ENCODE measurements at places on chromosomes 6 and 20.

DNA sequence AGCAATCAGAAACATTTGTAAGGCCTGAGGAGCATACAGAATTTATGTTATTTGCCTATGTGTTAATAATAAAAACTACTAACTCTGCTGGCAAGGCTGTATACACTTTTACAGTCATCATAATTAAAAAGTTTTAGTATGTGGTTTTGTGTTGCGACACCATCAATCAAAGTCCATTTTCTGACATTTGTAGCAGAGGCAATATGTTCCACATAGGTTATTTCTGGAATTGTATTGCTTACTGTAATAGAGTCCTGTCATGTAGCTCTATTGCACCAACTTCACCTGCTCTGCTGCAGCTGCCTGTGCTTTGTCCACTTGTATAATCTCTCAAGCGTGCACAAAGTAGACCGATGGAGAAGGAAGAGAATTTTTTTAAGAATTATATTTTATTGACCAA lies 501.8 kb downstream of the HACE1 start:
- DNase-seq, result no peak

- no peak for DNase-seq
Measured at GRCh38 chr6:120395330-120395729, 939.0 kb downstream of the TBC1D32 start.

DNA sequence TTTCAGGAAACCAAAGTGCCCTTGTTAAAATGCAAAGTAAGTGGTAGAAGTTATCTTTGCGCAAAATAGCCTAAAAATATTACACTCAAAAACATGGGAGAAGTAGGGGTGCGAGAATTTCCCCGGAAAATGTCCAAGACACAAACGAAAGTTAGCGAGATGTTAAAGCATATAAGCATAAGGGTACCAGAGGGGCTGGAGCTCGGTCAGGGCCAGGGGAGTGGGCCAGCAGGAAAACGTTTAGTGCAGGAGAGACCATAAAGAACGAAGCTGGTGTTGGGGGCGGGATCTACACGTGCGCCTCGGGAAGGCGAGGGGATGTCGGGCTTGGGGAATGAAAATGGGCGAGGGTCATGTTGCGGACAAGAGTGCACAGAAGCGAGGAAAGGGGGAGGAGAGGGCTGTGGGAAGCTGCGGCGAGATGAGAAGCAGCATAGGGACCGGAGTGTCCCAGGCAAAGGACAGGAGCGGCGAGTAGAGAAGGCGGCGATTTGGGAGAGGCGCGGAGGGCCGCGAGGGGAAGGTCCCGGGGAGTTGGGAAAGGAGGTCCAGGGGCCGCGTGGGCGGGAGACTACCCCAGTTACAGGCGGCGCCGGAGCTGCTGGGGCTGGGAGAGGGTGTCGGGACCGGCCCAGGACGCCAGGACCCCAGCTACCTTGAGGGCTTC lies 600 bp downstream of the XPO5 start:
- no peak for DNase-seq

DNA sequence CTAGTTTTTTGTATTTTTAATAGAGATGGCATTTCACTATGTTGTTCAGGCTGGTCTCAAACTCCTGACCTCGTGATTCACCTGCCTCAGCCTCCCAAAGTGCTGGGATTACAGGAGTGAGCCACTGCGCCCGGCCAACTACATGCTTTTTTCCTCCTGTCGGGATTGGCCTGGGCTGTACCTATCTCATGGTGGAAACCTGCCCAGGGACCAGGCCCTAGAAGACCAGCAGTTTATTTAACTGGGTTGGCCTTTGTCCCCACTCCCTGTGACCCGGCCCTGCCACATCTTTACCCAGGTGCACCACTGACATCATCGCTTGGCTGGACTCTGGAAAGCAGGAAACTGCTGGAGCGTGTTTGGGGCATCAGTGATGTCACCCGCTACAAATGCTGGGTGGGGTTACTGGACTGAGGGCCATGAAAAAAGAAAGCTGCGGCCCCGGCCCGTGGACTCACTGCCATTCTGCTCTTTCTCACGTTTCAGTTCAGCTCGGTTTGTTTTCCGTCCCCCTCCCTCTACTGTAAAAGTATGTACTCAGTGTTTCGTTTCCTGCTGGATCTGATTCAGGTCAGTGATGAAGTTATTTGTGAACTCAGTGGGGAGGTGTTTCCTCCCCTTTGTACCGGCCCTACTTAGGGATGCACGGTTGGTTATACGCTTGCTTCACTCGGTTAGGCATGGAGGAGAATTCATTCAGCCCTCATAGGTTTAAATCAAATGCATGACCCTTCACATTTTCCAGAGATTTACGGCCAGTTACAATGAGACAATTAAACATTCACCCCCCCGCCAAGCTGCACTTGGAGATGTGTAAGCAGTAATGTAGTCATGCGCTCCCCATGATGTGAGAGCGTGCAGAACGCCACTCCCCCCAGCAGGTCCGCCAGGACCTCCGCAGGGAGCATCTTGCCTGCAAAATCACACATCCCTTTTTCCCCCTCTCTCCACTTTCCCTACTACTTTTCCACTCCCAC lies 179.3 kb downstream of the MTHFD1L start:
- DNase-seq, result no peak

DNA sequence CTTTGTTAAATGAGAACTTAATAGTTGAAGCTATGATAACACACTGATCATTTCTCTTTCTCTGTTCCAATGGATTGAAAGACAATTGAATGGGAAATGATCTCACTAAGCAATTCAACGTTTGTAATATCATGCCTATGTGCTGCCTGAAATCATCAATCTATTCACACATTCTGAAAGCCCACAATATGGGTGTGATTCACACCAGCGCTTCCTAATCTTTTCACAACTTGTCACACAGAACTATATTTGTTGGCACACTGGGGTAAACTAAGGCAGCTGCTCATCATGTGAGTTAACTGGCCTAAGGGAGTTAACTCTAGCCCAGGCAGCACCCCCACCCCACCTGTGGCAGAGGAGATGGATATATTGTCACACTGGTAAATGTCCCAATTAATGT lies 37.1 kb upstream of the UTRN start:
- no peak for DNase-seq

- DNase-seq, result no peak
Measured at GRCh38 chr6:9515633-9516606, 899.0 kb downstream of the TFAP2A start.

DNA sequence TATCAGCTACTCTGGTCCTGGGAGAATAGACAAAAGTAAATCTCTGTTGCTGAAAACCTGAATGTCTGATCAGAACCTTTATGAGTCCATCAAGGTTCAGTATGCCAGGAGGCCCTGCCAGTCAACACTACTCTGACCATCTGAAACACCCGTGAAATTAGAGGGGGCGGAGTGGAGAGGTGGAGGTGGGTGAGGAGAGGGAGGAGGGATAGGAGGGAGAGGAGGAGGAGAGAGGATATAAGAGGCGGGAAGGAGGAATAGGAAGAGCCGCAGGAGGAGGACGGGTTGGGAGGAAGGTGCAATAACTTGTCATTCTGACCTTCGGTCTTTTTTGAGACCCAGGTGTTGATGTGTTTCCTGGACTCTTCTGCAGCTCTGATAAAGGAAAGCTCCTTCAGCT lies 8.0 kb downstream of the SERPINB9 start:
- no peak for DNase-seq

GRCh38 chr20:7193681-7194080 lies 426.2 kb downstream of the BMP2 start:
- no peak for DNase-seq

- DNase-seq, result no peak
Measured at GRCh38 chr6:113095841-113096240, 748.7 kb downstream of the RFPL4B start.

GRCh38 chr20:44805979-44806620 lies 4.2 kb downstream of the RIMS4 start:
- peak; percentile 32 for DNase-seq
